CD8-positive, alpha-beta memory T cell (primary cell): ENCODE measurements at places on chromosomes 5 and 9.

DNA sequence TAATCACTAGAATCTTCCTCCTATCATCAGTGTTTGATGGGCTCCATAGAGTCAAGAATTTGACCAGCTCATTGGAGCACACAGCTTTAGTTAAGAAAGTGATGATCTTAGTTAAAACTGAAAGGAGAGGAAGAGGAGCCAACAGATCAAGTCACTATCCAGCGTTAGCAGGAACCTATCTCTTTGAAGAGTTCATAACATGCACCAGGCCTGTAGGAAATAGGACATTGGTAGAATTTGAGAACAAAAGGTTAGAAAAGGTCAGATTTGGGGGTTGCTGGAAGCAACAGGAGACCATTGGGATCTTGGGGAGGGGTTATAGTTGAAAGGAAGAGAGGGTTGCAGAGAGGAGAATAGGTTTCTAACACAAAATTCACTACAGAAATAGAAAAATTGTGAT lies 11.4 kb upstream of the ADRA1B start:
- H3K4me1 ChIP-seq: no peaks in the 10 kb centered on the region
- no peak overlapping the region for H3K27ac ChIP-seq
- DNase-seq: no peak
- peaks cover 10% of the 10 kb centered on the region for H3K27me3 ChIP-seq
- no peaks in the 10 kb centered on the region for H3K36me3 ChIP-seq
- no peak overlapping the region for H3K4me3 ChIP-seq

DNA sequence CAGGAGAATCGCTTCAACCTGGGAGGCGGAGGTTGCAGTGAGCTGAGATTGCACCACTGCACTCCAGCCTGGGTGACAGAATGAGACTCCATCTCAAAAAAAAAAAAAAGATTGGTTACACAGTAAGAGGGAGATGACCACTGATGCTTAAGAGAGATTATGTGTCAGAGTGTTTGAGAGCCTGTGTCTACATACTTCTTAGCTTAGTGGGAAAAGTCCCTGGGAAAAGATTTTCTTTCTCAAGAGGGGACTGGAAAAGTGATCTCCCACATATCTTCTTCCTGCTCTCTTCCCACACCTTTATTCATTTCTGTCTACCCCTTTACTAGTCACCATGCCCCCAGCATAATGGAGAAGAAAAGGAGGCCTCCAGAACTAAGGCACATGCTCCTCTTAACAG lies 55.2 kb downstream of the MCTP1 start:
- no peaks in the 10 kb centered on the region for H3K36me3 ChIP-seq
- H3K4me1 ChIP-seq: no peaks in the 10 kb centered on the region
- no peaks in the 10 kb centered on the region for H3K27me3 ChIP-seq
- H3K27ac ChIP-seq: no peak overlapping the region

GRCh38 chr5:32231241-32231640 lies 57.1 kb upstream of the GOLPH3 start:
- no peak overlapping the region for H3K27ac ChIP-seq
- H3K4me3 ChIP-seq: no peak overlapping the region
- peaks cover 19% of the 10 kb centered on the region for H3K36me3 ChIP-seq
- no peak for DNase-seq
- H3K4me1 ChIP-seq: no peaks in the 10 kb centered on the region

GRCh38 chr5:158886086-158886485 lies 213.6 kb downstream of the EBF1 start:
- DNase-seq: no peak
- no peaks in the 10 kb centered on the region for H3K36me3 ChIP-seq
- H3K27me3 ChIP-seq: no peaks in the 10 kb centered on the region
- H3K4me1 ChIP-seq: no peaks in the 10 kb centered on the region
- no peak overlapping the region for H3K27ac ChIP-seq
- H3K4me3 ChIP-seq: no peak overlapping the region

DNA sequence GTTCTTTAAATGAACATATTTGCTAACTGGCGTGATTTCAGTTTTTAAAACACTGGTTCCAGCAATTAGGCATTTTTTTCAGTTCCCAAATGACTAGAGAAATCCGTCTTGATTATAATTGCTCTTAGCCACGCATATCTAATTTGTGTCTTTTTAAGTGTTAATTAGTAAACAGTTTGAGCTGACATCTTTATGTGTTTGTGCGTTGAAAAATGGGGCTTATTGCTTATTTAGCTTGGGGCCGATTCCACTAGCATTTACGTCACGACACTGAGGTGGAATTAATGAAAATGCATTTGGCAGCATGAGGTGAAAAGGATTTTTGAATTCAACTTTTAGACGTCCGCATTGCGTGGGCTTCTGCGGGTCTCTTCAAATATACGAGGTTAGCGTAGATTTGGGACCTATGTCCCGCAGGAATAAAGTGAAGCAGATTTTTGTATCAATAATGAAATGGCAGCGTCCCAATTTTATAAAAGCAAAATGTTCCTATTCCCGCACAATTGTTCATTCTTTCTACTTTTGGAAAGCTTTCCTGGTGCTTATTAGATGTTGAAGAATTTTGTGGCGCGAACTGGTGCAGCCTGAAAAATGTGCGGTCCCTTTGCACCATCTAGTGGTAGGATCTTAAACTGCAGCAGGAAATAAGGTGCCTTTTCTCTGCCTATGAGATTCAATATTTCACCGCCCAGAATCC lies 122.7 kb upstream of the LMX1B start:
- H3K36me3 ChIP-seq: no peaks in the 10 kb centered on the region
- peaks cover 5% of the 10 kb centered on the region for H3K4me1 ChIP-seq
- no peak overlapping the region for H3K4me3 ChIP-seq
- H3K27me3 ChIP-seq: no peaks in the 10 kb centered on the region
- no peak overlapping the region for H3K27ac ChIP-seq
- DNase-seq: peak; percentile 64

DNA sequence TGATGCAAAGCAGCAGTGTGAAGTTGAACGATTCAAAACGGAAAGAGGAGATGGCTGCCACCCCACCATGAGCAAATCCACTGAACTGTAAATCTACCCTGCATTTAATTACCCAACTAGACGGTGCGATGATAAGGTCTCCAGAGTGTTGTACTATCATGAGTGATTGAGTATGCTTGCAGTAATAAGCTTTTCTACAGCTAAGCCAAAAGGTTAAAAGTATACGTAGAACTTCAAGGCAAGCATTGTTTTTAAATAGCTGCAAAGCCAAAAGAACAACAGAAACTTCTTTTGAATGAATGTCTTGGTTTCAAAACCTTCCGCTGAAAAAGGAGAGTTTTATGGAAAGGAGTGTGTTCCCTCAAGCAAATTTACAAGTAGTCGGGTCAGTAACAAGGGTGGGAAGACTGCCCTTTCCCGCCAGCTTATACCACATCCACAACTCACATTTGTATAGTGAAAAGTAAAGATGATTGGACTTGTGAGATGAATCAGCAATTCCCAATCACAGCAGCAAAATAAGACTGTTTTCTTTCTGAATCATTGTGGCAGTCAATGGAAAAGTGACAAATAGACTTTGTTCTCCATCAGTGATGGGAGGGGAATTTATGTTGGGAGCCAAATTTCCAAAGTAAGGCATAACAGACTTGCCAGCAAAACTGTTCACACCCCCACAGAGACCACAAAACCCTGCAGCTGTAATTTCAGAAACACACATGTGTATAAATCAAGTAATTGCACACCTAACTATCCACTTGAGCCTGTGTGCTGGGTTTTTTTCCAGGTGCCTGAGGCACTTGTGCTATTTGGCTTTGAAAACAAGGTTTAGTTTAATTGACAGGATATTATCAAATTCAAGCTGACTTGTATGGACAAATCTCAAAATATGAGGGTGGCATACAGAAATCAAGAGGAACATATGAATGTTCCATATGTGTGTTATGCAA lies 407.7 kb upstream of the GRAMD2B start:
- no peak for DNase-seq
- H3K36me3 ChIP-seq: no peaks in the 10 kb centered on the region
- H3K4me3 ChIP-seq: no peak overlapping the region
- no peak overlapping the region for H3K27ac ChIP-seq
- no peaks in the 10 kb centered on the region for H3K4me1 ChIP-seq

DNA sequence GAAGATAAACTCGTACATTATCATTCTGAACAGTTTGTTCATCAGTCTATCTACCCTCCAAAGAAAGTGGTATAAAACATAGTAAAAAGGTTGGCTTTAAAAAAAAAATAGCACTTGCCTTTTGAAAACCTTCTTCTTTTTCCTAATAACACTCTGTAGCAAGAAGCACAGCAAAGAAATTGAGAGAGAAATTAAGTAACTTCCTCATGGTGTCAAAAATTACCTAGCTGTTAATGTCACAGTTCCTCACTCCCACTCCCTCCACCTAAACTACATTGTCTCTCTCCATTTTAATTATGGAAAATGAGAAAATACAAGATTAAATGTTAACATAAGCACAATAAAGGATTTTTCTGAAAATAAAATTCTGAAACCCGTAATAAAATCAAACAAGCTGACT lies 72.2 kb downstream of the CERT1 start:
- no peaks in the 10 kb centered on the region for H3K4me1 ChIP-seq
- no peak overlapping the region for H3K27ac ChIP-seq
- H3K4me3 ChIP-seq: no peak overlapping the region
- no peaks in the 10 kb centered on the region for H3K27me3 ChIP-seq
- no peak for DNase-seq

DNA sequence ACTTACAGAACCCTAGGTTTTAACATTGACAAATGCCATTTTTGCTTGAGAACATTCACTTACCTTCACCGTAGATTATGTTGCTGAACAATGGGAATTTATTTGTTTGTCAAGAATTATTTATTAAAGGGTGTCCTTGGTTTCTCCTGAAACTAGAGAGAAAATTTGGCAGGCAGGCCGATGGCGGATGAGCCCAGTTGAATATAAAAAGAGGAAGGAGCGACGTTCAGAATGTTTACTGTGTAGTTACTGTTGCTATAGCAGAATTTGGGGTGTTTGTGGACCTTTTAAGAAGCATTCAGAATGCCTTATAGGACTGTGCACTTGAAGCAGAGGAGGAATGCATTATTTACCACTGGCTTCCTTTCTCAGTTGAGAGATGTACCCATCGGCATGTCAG lies 268.2 kb downstream of the CDH10 start:
- H3K27ac ChIP-seq: no peak overlapping the region
- H3K36me3 ChIP-seq: no peaks in the 10 kb centered on the region
- no peaks in the 10 kb centered on the region for H3K27me3 ChIP-seq
- no peaks in the 10 kb centered on the region for H3K4me1 ChIP-seq
- no peak overlapping the region for H3K4me3 ChIP-seq
- DNase-seq: no peak

GRCh38 chr9:103816146-103816545 lies 278.0 kb upstream of the SMC2 start:
- H3K36me3 ChIP-seq: no peaks in the 10 kb centered on the region
- no peak for DNase-seq
- no peak overlapping the region for H3K4me3 ChIP-seq
- no peaks in the 10 kb centered on the region for H3K27me3 ChIP-seq
- H3K27ac ChIP-seq: no peak overlapping the region

GRCh38 chr5:134113902-134114875 lies at the start of gene TCF7:
Gene TCF7 (plus strand): TSS chr5:134114681. CDS start chr5:134114907, 226 bp downstream.
- no peaks in the 10 kb centered on the region for H3K27me3 ChIP-seq
- H3K36me3 ChIP-seq: peaks cover 35% of the 10 kb centered on the region
- H3K27ac ChIP-seq: peak within 1 kb of the TSS; percentile 62
- peak within 1 kb of the TSS; percentile 95 for H3K4me3 ChIP-seq
- peaks cover 55% of the 10 kb centered on the region for H3K4me1 ChIP-seq

DNA sequence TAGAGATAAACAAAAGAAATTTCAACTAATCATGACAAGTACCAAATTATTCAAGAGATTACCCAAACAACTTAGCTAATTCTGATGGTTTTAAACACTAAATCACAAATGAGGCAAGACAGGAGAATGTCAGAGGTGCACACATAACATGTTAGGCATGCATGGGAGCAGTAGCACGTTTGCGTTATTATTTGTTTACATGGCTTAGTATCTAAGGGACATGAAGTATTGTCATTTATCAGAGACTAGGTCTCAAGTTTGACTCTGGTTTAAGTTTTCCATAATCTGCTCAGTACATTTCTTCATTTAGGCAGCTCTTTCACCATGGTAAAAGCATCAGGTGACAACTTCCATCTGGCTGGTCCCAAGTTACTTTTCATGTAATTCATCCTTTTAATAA lies 244.1 kb upstream of the TNC start:
- no peaks in the 10 kb centered on the region for H3K36me3 ChIP-seq
- no peak overlapping the region for H3K27ac ChIP-seq
- DNase-seq: no peak
- no peaks in the 10 kb centered on the region for H3K27me3 ChIP-seq
- H3K4me1 ChIP-seq: no peaks in the 10 kb centered on the region

DNA sequence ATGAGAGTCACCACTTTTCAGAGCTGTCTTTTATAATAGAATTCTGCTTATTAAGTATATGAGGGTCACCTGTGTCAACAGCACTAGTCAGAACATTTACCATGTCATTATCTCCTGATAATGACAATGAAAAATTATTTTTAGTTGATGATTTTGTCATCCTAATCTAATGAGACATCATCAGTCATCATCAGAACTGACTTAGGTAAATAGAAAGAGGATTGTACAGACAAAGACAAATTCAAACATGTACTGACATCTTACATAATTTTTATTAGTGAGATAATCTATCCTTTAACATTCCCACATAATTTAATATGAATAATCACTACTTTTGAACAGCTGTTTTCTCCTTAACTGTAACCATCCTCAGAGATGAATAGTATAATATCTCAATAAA lies 22.6 kb downstream of the CDH9 start:
- H3K4me3 ChIP-seq: no peak overlapping the region
- H3K36me3 ChIP-seq: no peaks in the 10 kb centered on the region
- no peak for DNase-seq
- no peaks in the 10 kb centered on the region for H3K27me3 ChIP-seq

DNA sequence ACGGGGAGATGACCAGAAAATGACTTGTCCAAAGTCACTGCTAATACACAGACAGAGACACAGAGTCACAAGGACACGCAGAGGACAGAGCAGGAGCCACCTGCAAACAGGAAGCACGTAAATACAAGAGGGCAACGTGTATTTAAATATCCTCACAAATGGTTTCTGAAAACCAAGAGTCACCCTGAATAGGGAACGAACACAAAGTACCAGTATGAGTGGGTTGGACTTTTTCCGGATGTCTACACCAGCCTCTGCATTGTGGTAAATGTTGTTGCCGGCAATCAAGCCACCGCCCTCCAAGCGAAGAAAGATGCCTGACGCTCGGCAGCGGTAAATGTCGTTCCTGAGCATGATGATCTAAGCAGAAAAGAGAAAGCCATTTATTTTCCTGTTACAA lies 44.5 kb downstream of the FBXO10 start:
- H3K27ac ChIP-seq: peak overlapping the region; percentile 35
- H3K27me3 ChIP-seq: no peaks in the 10 kb centered on the region
- no peak overlapping the region for H3K4me3 ChIP-seq
- DNase-seq: no peak

- peaks cover 6% of the 10 kb centered on the region for H3K36me3 ChIP-seq
Observed at GRCh38 chr9:136936645-136937170, 7.8 kb downstream of the FBXW5 start.

- H3K27ac ChIP-seq: peak overlapping the region; percentile 83
- H3K27me3 ChIP-seq: no peaks in the 10 kb centered on the region
- H3K36me3 ChIP-seq: peaks cover 7% of the 10 kb centered on the region
- H3K4me1 ChIP-seq: peaks cover 8% of the 10 kb centered on the region
- peak overlapping the region; percentile 74 for H3K4me3 ChIP-seq
- peak; percentile 54 for DNase-seq
Observed at GRCh38 chr5:160118349-160119141, 705 bp downstream of the PWWP2A start.
